RPMI7951 (cell line): ENCODE measurements at places on chromosomes 1 and 21.

DNA sequence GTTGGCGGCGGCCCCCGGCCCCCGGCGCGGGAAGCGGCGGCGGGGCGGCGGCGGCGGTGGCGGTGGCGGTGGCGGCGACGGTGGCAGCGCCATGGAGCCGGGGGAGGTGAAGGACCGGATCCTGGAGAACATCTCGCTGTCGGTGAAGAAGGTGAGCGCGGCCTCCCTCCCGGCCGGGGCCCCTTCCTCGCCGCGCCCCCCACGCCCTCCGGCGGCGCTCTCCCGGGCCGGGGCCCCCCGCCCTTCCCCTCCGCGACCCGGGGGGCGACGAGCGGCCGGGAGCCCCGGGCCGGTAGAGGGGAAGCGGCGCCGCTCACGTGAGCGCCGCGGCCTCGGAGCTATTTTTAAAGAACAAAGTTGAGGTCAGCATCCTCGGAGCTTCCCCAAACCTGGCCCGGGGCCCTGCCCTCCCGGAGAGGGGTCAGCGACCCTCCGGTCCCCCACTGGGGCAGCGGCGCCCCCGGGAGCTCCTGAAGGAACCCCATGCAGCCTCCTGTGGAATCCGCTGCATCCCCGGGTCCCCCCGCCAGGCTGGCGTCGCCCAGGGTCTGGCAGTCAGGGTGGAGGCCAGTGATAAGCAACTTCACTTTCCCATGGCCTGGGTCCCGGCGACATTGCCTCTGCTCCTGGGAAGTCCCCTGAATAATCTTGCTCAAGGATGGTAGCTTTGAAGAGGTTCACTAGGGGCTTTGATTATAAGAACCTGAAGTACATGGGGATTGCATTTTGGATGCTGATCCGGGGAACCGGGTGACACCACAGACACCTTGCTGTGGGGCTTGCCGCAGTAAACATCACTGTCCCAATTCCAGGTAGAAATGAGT lies 560 bp downstream of the PLEKHM2 start:
- DNase-seq: peak; percentile 26

DNA sequence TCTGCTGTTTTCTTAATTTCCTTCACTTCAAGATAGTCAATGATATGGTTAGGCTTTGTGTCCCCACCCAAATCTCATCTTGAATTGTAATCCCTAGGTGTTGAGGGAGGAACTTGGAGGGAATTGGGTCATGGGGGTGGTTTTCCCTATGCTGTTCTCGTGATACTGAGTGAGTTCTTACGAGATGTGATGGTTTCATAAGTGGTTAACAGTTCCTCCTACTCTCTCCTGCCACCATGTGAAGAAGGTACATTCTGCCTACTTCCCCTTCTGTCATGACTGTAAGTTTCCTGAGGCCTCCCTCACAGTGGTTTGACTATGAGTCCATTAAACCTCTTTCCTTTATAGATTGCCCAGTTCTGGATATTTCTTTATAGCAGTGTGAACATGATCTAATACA lies 74.0 kb upstream of the SAMSN1 start:
- DNase-seq: no peak

GRCh38 chr1:203544978-203545816 lies 51.2 kb downstream of the OPTC start:
- DNase-seq: no peak

DNA sequence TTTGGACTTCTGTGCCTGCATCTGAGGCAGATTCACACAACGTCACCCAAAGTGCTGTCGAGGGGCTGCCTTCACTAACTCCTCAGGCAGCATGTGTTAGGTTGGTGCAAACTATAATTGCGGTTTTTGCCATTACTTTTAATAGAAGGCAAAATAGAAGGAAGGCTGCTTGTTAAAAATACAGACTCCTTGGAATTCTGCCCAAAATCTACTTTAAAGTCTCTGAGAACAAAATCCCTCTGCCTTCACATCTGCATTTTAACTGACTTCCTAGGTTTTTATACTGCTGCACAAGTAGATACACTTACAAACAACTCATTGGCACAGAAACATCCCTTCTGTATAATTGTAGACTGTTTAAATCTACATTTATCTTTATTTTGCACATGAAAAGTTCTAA lies 41.3 kb upstream of the SLC19A2 start:
- no peak for DNase-seq

- DNase-seq: peak; percentile 3
Measured at GRCh38 chr1:107430540-107431228, 289.8 kb downstream of the NTNG1 start.

- DNase-seq: no peak
Measured at GRCh38 chr1:223363856-223364684, at the start of gene SUSD4. SUSD4 (minus strand) TSS chr1:223364176; CDS start chr1:223363425, 751 bp downstream.

DNA sequence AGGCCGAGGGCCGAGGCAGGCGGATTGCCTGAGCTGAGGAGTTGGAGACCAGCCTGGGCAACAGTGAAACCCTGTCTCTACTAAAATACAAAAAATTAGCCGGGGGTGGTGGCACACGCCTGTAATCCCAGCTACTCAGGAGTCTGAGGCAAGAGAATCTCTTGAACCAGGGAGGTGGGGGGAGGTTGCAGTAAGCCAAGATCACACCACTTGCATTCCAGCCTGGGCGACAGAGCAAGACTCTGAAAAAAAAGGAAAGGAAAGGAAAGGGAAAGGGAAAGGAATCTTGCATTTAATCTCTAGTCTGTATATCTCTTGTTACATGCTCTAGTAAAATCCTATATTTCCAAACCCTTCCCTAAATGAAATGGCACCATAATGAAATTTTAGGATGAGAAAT lies 328.3 kb upstream of the ADGRL2 start:
- no peak for DNase-seq

GRCh38 chr1:14733048-14733778 lies 134.7 kb downstream of the KAZN start:
- DNase-seq: peak; percentile 21

DNA sequence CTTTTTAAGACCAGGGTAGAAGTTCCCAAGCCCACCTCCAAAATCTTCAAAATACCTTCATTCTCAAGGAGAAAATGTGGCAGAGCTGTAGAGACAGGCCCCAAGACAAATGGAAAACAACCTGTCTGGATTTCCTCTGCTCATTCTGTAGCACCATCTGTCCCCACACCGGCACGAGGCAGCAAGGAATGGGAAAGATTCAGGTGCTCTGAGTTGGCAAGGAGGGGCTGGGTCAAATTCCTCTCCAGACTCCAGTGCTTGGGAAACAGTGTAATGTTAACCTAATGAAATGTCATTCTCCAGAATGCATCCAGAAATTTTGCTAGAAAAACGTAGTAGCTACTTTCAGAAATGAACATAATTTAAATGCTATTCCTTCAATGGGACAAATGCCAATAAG lies 9.3 kb downstream of the PABPC4 start:
- no peak for DNase-seq

DNA sequence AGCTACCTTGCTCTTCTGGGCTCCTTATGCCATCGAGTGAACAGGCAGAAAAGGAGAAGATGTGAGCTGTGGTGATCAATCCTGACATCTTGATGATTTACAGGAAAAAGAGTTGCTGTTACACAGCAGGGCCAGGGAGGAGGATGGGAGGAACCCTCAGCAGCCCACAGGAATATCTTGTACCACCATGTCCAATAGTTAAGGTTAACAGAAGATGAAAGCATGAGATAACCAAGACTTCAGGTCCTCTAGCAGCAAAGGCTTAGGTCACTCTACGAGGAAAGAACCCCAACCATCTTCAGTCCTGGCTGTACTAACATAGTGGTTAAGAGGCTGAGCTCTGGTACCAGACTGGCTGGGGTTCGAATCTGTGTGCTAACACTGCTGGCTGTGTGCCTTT lies 12.1 kb upstream of the SELENBP1 start:
- DNase-seq: no peak

GRCh38 chr1:77926561-77927357 lies 38.3 kb downstream of the NEXN start:
- DNase-seq: peak; percentile 13

DNA sequence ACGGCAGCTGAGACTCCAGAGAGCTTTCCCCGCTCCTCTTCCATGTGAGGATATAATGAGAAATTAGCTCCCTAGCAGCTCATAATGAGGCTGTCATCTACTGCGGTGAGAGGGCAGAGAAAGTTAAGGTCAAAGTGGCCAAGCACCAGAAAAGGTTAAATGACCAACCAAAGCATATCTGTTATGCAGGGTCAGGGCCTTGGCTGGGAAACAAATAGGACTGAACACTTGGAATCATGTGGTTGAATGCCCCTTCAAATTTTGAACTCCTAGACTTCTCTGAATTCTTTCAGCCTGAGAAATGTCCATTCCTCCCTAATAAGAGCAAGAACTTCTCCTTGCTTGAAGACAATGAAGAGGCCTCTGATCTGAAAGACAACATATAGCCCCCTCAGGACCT lies 115.9 kb downstream of the TM2D1 start:
- no peak for DNase-seq

DNA sequence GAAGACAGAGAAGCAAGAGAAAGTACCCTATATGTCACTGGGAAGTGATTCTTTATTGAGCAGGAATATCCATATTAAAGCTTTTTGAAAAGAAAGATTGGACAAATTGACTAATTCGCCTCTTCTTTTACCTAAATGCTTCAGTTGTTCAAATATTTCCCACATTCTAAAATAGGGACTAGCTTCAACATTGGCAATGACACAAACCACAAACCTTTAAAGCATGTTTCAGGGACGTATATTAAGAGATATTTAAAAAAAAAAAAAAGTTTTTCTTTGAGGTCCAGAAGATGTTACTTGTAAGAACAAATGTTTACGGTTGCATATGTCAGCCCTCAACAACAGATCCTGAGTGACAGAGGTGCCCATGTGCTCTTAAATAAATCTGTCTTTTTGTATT lies 235.0 kb upstream of the NFIA start:
- no peak for DNase-seq
